ENCODE measurements at places on chromosomes 4 and X. TPM values are rescaled to one million over a fixed set of nuclear protein-coding genes. Genes with fewer than 3 reads are reported as not detected.

Gene MMRN1
- total RNA-seq = 0.95 TPM

Gene CT45A3
- not detected for total RNA-seq

Gene RTL5
- 0.18 TPM for total RNA-seq

Gene LONRF3
- not detected for total RNA-seq

Gene FAM47B
- not detected for total RNA-seq

Gene FAM241A
- total RNA-seq = 1.7 TPM

Gene SULT1E1
- not detected for total RNA-seq

Gene NHSL2
- total RNA-seq = 1.2 TPM

Gene ASB9
- 0.77 TPM for total RNA-seq

Gene GYG2
- not detected for total RNA-seq

Gene RPS6KA6
- total RNA-seq = 0.05 TPM

Gene DDX53
- not detected for total RNA-seq

Gene EGFL6
- 9.2 TPM for total RNA-seq

Gene TACR3
- total RNA-seq = not detected

Gene GPR50
- not detected for total RNA-seq

Gene XAGE1A
- not detected for total RNA-seq

Gene SLC9A7
- 22.5 TPM for total RNA-seq

Gene PABPC1L2B
- not detected for total RNA-seq

Gene CCNQ
- total RNA-seq = 28.5 TPM

Gene TXK
- 6.8 TPM for total RNA-seq

Gene EXOC1
- total RNA-seq = 29.9 TPM

Gene LRBA
- total RNA-seq = 39.9 TPM

Gene HOPX
- total RNA-seq = 36.9 TPM

Gene CENPVL2
- total RNA-seq = not detected

Gene SLC34A2
- total RNA-seq = not detected
